ENCODE measurements at places on chromosomes 7 and 10.
A peak's percentile ranks its signal among the peaks of the same experiment; 100 is the strongest.

DNA sequence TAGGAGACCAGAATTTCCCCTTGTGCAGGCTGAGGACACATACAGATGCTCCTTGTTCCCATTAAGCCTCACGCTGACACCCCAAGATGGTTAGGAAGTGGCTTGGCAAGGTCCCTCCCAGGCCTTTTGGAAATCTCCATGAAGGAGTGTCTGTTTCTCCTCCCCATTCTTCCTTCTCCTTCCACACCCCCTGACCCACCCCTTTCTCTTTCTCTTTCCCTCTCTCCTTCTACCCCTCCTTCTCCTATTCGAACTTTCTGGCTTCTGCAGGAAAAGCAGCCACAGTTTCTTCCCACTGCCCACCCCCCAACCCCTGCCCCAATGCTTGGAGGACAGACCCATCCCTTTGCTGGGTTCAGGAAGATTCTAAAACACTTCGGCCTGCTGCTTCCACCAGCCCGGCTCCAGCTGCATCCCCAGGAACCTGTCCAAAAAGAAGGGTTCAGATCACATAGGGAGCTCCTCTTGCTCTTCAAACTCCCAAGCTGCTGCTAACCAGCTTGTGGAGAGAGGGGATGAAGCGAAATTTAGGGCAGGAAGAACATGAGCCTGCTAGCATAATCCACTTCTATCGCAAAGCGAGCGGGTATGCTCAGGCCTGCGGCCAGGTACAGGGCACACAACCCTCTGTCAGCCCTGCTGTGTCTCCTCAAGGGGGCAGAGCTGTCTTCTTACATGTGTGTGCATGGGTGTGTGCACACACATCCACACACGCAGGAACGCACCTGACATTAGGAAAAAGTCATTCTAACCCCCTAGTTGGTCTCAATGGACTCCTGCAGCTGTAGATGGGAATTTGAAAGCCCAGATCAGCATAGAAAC, 80.4 kb downstream of the PPP1R3C start:
- DNase-seq = no peak

- DNase-seq = no peak
Measured at GRCh38 chr7:26278770-26279169, 12.9 kb upstream of the SNX10 start.

GRCh38 chr10:118871244-118871865, 116.6 kb upstream of the CACUL1 start:
- no peak for DNase-seq

GRCh38 chr10:5949009-5949759, 28.2 kb downstream of the IL15RA start:
- no peak for DNase-seq

GRCh38 chr7:12518920-12519681, 51.4 kb upstream of the SCIN start:
- DNase-seq = no peak

DNA sequence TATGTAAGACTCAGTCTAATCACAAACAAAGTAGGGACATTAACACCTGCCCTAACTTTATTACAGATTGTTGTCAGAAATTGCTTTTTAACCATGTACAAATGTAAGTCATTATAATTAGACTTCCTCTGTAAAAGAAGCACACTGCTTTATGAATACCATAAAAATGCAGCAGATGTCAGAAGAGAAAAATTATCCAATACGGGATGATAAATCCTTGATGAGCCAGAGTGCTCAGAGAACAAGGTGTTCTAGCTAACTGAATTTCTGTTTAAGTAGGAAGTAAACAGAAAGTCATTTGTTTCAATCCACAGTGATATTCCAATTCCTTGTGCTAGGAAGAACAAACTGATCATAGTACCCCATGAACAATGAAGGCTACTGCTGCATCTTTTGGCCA, 54.6 kb upstream of the BMPER start:
- no peak for DNase-seq

DNA sequence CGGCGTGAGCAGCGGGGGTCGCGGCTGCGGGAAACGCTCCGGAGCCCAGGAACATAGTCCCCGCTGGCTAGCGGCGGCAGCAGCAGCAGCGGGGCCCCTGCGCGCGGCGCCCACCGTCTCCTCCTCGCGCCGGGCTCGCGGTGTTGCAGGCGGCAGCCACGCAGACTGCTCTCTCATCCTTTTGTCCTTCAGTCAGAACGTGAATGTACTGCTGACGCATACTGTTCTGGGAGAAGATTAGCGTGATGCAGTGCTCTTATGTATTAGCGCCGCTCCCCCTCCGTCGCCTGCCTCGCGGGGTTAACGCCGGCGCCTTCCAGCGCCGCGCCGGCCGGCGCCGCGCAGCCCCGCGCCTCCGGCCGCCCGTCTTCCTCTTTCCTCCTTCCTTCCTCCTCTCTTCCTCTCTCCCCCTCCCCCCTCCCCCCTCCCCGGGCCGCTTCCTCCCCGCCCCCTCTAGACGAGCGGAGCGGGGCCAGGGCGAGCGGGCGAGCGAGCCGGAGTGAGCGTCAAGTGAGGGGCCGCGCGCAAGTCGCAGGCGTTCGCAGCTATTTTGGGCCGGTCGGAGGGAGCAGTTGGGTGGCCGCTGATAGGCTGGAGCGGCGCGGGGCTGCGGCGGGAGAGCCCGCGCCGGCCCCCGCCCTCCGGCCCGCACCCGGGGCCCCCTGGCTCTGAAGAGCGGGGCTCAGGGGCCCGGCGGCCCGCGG, 816 bp upstream of the LRRC4 start:
- DNase-seq = peak; percentile 60

- no peak for DNase-seq
Measured at GRCh38 chr7:67484244-67484751, 487.7 kb downstream of the TYW1 start.

- no peak for DNase-seq
Measured at GRCh38 chr7:107644309-107644974, 16.2 kb upstream of the SLC26A4 start.

GRCh38 chr10:60130130-60130579, 223.8 kb upstream of the CCDC6 start:
- DNase-seq = no peak

GRCh38 chr7:124106575-124106974, 73.7 kb upstream of the TMEM229A start:
- no peak for DNase-seq

DNA sequence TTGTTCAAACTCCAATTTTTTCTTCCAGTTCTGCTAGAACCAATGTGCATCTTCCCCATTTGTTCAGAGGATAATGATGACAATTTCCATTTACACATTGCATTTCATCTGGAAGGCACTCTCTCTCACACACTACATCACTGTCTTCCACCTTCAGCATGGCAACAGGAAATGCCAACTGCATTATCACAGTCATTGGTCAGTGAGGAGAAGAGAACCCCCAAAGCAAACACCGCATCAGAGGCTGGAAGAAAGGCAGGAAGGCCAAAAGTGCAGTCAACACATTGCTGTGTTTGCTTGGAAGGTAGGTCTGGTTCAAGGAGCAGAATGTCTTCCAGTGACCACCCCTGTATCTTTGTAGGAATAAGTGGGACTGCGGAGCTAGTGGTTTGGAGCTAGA, 192.2 kb upstream of the RHOBTB1 start:
- DNase-seq = no peak

DNA sequence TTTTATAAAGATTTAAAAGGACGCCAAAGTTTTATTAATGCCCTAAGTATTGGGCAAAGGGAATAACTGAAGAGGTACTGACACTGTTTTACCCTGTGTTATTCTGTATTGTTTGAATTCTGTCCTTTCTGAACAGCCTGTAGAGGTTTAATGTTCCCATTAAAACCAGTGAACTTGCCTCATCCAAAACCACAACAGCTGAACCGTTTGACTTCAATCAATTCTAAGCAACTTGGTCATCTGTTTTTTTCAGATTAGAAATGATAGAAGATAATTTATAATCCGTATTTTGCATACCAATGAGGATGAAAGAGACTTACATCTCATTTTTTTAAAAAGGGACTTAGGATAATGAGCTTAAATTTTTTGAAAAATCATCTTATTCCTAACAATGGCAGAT, 40.4 kb downstream of the HACD1 start:
- DNase-seq = no peak

- no peak for DNase-seq
Measured at GRCh38 chr7:151780631-151781030, 96.3 kb downstream of the PRKAG2 start.

DNA sequence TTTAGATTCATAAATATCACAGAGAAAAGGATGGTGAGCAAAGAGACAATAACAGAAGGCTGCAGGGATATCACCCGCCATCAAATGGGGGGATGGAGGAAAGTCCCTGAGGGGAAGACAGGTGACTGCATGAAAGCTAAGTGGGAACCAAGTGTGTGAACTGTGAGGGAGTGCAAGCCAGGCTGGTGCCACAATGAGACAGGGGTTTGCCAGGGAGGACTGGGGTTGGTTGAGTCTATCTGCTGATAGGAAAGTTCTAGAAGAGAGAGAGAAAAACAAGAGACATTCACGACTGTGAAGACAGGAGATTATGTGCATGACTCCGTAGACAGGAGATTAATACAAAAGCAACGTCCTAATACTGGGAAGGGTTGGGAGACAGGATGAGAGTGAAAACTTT, 376.4 kb downstream of the PARD3 start:
- no peak for DNase-seq
